Activated T-helper 1 cell treated with anti-CD3 and anti-CD28 coated beads, Interleukin-12 subunit alpha, Interleukin-12 subunit beta, Interleukin-2, Interleukin-4 antibody, amounts not matched to agents 30 ng/mL and 10 ng/mL and 1 ng/mL, durations not matched to agents 14 hours and 24 hours and 36 hours (primary cell): ENCODE measurements at places on chromosomes 11 and 22.
A peak's percentile ranks its signal among the peaks of the same experiment; 100 is the strongest.

DNA sequence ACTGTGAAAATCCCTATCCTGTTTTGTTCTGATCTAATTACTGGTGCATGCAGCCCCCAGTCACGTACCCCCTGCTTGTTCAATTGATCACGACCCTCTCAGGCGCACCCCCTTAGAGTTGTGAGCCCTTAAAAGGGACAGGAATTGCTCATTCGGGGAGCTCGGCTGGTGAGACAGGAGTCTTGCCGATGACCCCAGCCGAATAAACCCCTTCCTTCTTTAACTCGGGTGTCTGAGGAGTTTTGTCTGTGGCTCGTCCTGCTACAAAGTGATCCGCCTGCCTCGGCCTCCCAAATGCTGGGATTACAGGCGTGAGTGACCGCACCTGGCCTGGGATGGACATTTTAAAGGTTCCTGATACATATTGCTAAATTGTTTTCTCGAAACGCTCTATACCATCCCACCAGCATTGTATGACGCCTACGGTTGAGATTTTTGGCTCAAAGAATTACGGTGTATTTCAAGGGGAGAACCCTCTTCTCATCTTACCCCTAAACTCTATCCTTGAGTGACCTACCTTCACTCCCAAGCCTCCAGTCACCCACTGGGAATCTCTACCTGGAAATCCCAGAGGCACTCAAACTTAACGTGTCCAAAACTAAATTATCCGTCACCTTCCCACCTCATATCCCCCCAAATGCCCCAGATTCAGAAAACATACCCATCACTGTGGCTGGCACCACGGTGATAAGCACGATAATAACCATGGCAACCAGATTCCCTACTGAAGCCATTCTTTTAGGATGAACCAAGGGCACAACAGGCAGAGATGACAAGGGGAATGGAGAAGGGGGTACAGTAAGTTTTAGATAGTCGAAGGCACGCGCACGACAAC is 789 bp upstream of the POLA2 start:
- peaks cover 42% of the 10 kb centered on the region for H3K4me1 ChIP-seq
- H3K27ac ChIP-seq: peak overlapping the region; percentile 97
- H3K27me3 ChIP-seq: no peaks in the 10 kb centered on the region
- H3K36me3 ChIP-seq: peaks cover 18% of the 10 kb centered on the region

GRCh38 chr11:68028802-68029545 is 1.5 kb upstream of the NDUFS8 start:
- peaks cover 5% of the 10 kb centered on the region for H3K27me3 ChIP-seq
- DNase-seq: no peak
- H3K36me3 ChIP-seq: no peaks in the 10 kb centered on the region

- H3K36me3 ChIP-seq: peaks cover 51% of the 10 kb centered on the region
- H3K4me1 ChIP-seq: peaks cover 8% of the 10 kb centered on the region
- DNase-seq: no peak
- no peak overlapping the region for H3K4me3 ChIP-seq
- no peak overlapping the region for H3K27ac ChIP-seq
Observed at GRCh38 chr11:4127357-4127756, 32.8 kb downstream of the RRM1 start.

DNA sequence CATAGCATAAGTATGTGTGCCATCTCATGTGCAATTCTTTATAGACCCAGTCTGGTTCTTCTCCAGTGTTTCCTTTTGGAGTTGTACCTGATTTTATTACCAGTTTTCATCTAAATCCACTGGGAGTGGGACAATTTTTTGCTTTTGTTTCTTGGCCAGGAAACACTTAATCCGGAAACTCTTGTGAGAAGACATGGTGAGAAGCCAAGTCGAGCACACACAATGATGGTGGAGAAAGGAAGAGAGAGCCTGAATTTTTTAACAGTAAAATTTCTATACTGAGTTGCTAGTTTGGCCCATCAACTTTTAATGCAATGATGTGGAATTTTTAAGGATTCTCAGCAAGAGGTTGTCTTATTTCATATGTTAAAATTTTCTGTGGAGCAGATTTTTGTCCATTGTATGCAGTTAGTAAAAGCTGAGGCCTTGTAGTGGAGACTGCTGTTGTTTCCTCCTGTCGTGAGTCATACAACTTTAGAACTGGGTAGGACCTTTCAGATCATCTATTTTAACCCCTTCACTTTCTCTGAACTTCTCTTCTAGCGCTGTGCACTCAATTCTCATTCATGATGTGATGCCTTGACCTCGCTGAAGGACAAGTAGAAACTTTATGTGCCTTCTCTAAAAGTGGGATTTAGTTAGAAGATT is 17.1 kb downstream of the FAR1 start:
- no peaks in the 10 kb centered on the region for H3K27me3 ChIP-seq
- no peak overlapping the region for H3K27ac ChIP-seq
- no peak for DNase-seq
- peaks cover 18% of the 10 kb centered on the region for H3K4me1 ChIP-seq

GRCh38 chr11:66958232-66958955 is at the start of gene PC:
PC (minus strand) TSS chr11:66958383; CDS start chr11:66872159, 86,224 bp downstream.
- peak; percentile 97 for DNase-seq
- no peaks in the 10 kb centered on the region for H3K36me3 ChIP-seq
- peak within 1 kb of the TSS; percentile 83 for H3K4me3 ChIP-seq
